Stimulated activated memory B cell treated with anti-CD40 and anti-IgM and Interleukin-4, amounts not matched to agents 10 μg/mL and 1 μg/mL and 100 μg/mL, for 72 hours (primary cell): ENCODE measurements at places on chromosomes 13 and 19.

GRCh38 chr19:41547569-41547968 is 28.4 kb upstream of the CEACAM21 start:
- ATAC-seq, result no peak

DNA sequence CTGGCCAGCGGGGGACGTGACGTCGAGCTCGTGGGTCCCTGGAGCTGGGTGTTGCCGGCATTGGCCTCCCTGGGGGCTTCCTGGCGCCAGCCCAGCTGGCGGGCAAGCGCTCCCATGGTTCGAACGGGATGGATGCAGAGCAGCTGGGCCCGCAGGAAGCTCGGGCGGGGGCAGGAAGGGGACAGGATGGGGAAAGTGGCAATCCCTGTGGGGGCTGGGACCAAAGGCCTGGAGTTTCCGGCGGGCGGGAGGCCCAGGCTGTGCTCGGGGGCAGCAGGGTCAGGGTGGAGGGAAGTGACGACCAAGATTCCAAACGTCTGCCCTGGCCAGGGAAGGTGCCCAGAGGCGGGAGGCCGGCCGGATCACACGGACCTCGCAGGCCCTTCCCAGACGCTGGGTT is 19.3 kb downstream of the PALM start:
- ATAC-seq, result no peak

DNA sequence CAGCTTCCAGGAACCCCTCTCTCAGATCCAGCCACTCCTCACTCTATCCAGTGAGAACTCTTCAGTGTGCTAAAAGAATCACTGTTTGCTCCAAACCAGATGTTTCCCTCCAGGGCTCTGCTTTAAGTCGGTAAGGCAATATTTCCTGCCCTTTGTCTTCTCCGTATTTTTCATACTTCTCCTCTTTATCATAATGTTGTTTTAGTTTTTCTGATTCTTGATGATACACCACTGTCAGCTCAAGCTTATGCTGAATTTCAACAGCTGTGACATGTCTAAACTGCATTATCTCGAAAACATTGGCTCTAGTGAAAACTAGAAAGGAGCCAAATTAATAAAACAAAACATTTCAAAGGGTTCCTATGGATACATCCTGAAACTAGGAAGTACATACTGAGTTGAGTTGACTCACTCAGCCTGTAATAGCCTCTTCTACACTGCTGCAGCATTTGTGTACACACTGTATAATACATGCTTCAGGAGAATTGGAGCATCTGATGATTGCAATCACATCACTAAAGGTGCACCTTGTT is 39.8 kb downstream of the GPR180 start:
- ATAC-seq, result no peak

DNA sequence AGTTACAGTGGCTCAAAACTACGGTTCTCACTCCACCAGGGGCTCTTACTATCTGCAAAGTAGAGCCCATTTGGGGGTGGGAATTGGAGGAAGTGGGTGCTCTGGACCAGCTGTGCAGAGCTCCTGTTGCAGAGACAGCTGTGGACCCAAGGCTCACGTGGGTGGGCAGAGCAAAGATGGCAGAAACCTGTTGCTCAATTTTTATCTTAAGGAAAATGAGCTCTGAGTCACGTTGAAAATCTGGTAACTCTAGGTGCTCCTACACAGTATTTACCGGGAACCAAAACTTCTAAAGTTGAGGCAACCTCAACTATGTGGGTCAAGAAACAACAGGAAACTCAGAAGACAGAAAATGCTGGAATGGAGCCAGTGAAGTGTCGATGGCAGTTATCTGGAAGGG is 30.2 kb upstream of the SLC15A1 start:
- ATAC-seq, result no peak

DNA sequence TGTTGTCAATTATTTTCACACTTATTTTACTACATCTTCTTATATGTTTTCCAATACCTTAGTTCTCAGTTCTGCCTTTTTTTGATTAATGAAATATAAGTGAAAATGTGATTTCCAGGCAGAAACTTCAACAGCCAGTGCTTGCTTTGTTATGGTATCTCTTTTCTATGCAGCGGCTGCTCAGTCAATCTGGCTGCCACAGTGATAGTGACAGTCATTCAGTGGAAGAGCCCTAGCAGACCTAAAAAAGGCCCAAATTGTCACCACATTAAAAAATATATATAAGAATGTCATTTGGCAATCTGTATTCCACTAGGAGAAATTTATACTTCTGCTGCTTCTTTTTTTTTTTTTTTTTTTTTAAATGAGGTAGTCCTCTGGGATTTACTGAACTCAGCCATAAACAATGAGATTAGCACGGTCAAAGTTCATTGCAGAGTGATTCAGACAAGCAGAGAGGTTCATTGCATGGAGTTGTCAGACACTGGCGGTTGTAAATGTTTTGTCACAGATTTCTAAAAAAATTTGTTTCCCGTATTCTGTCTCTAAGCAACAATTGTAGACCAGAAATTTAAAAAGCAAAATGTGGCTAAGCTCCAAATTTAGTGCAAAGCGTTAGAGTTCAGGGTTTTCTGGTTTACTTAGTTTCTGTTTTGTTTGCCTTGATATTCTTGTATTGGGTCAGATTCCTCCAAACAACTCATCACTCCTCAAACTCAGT is 94.7 kb upstream of the PRR20A start:
- ATAC-seq, result no peak

- no peak for ATAC-seq
Measured at GRCh38 chr13:70162141-70162540, 53.9 kb upstream of the KLHL1 start.

DNA sequence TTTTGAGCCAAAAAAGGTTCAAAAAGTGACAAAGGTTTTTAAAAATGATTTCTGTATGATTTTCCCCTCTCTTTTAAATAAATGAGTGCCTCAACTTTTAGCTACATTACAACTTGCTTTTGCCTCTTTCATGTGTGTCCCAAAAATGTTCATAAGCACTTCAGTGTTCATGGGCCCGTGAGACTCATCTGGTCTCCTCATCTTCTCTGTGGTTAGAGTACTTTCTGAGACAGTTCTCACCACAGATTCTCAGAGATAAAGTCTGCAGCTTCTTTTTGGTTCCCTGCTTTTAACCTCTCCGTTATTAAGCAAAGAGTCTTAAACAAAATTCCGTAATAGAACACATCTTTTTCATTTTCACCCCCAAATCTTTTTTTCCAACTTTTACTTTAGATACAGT is 156.9 kb downstream of the DLEU7 start:
- ATAC-seq, result no peak

GRCh38 chr13:85261757-85262346 is 537.4 kb downstream of the SLITRK6 start:
- no peak for ATAC-seq

DNA sequence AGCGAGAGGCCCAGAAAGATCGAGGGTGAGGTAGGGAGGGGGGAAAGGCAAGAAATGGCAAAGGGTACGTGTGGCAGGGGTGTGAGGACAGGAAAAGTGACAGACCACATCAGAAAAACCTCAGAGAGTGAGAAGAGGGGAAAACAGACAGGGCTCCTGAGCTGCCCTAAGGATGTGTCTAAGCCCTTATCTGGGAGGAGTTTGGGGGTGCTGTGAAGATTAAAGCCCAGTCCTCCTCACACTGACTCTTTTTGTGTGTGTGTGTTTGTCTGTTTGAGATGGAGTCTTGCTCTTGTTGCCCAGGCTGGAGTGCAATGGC is 703 bp upstream of the PTH2 start:
- no peak for ATAC-seq

GRCh38 chr19:44476559-44477408 is 23.5 kb downstream of the ZNF180 start:
- no peak for ATAC-seq

GRCh38 chr13:75194717-75195462 is 287.1 kb downstream of the TBC1D4 start:
- no peak for ATAC-seq
